GM12864 (cell line): ENCODE measurements at places on chromosomes 4 and X.

DNA sequence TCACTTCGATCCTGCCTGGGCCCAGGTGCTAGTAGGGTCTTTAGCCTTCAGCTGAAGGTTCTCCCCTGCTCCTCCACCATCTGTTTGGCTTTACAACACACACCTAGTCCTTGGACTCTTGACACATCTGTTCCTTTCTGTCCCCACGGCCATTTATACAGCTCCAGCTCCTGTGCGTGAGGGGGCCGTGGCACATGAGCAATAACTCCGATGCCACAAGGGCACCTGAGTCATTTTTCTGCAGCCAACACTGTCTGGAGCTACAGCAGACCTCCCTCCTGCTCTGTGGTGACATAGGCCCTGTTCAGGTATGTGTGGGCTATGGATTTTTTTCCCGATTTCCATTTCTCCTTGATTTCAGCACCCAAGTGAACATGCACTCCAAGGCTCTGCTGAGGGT, 44.7 kb upstream of the BCOR start:
- DNase-seq = no peak

GRCh38 chr4:113153529-113154101, 104.2 kb downstream of the ANK2 start:
- no peak for DNase-seq

- no peak for DNase-seq
Observed at GRCh38 chrX:77505227-77505626, 58.0 kb downstream of the FGF16 start.

DNA sequence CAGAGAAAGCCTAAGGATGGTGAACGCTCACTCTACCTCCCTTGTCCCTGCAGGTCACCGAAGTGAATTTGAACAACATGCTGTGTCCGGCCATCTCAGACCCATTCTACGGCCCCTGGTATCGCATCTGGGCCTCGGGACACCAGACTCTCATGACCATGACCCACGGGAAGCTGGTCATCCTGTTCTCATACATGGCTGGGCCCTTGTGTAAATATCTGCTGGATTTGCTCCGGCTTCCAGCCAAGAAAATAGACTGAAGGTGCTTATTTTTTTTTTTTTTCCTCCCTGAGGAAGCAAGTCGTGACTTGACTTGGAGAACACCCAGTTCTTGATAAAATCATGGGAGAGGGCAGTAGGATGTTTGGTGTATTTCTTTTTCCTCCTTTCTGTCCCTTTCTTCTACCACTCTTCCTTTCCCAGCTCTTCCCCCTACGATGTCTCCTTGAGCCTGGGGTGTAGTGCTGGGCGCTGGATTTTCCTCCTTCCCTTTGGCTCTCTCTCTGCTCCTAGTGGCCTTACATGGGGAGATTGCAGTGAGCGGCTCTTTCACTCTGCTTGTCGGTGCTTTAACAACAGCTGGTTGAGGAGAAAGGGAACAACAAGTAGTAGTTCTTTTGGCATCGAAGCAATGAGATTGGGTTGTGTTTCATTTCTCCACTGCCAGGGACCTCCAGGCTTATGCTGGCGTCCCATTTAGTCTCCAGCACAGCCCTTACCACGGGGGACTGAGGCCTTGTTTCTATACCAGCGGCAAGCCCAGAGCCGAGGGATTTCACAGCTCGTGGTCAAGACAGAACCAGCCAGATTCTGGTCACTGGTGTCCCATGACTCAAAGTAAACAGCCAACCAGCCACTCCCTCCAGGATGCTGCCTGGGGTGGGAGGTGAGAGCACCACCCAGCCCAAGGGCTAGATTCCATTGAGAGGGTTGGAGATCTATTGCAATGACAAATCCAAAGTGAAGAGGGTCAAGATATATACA, 144.4 kb downstream of the AMMECR1 start:
- DNase-seq = no peak

GRCh38 chr4:90215286-90215685, 88.1 kb downstream of the CCSER1 start:
- no peak for DNase-seq

GRCh38 chrX:103343105-103343504, 13.1 kb downstream of the TCEAL7 start:
- peak; percentile 3 for DNase-seq

DNA sequence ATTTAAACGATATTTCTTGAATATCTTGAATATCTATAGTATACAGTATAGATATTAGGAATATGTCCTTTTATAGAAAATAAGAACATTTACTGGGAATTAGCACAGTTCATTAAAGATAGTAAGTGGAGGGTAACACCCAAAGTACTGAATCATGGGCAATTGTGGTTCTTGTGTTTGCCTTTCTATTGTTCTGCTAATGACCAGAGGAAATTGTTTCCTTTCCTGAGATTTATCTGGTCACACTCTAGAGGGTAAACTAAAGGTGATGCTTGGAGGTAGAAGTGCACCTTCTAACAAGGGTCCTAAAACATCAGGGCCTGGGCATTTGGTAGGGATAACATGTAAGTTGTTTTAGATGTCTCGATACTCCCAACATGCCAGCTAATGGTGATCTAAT, 241.3 kb upstream of the SFRP2 start:
- no peak for DNase-seq

DNA sequence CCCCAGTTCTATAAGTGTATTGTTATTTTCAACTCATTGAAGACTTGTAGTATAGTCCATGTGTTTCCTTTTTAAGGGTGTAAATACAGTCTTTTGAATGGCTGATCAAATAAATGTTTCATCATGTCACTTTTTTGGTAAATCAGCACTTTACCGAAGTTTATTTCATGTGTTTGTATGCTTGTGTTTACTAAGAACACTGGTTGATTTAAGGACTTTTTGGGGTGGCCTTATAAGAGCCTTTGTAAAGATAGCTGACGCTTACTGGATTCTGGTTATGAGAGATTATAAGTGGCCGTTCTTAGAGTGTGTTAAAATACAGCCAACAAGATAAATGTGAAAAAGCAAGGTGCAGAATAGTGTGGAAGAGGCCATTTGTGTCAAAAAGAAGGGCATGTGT, 2.6 kb downstream of the UBE2K start:
- no peak for DNase-seq

DNA sequence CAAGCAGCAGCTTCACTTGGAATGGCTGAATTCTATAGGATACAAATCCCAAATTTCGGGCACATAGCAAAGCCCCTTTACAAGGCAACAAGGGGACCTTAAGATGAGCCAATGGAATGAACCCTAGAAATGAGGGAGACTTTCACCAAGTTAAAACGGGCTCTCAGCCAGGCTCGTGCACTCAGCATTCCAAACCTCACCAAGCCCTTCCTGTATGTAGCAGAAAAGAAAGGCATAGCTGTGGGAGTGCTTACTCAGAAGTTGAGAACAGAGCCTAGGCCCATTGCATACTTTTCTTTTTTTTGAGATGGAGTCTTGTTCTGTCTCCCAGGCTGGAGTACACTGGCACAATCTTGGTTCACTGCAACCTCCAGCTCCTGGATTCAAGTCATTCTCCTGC, 10.8 kb upstream of the HERC5 start:
- DNase-seq = no peak

DNA sequence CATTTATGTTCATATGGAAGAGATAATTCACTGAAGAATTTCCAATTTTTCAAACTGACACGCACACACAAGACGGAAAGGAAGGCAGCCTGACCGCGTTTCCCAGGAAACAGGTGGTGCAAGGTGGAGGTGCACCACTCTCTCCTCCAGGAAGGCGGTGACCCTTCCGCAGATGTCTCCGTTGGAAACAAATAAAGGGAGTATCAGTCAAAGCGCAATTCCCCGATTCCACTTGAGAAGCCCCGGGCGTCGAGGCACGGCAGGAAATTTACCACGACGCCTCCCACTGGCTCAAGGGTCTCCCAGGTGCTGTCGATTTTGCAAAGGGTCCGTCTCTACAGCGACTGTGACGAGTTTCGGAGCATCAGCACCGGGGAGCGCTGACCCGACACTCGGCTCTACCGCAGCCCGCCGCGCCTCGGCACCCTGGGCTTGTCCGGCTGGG, 770 bp upstream of the TIGD2 start:
- no peak for DNase-seq

DNA sequence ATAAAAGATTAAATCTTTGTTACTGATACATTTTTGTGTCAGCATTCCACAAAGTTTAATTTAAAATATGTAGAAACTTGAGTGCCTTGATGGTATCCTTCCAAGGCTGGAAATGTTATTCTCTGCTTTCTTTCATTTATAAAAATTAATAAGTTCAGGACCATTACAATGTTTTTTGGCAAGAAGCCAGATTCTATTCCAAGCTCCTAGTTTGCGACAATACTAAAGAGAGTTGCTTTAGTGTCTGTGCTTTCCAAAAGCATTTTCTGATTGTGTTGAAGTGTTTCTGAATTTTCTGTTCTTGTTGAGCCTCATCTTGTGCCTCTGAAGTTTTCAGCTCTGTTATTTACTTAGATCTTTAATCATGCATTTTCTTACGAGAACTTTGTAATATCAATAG, 516.2 kb downstream of the KCTD8 start:
- DNase-seq = no peak

DNA sequence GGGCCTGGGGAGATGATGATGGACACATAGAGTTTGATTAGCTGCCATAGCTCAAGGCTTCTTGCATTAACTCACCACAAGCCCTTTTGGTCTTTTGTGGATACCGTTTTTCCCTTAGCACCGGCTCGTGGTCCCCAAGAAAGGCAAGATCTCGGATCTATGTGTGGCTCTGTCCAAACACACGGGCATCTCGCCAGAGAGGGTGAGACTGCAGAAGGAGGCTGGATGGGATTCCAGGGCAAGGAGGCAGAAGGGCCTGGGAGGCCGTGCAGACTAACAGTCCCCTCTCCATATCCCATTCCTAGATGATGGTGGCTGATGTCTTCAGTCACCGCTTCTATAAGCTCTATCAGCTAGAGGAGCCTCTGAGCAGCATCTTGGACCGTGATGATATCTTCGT, 9.5 kb downstream of the USP11 start:
- DNase-seq = no peak

- DNase-seq = no peak
Observed at GRCh38 chr4:80484712-80485111, 149.2 kb downstream of the CFAP299 start.

DNA sequence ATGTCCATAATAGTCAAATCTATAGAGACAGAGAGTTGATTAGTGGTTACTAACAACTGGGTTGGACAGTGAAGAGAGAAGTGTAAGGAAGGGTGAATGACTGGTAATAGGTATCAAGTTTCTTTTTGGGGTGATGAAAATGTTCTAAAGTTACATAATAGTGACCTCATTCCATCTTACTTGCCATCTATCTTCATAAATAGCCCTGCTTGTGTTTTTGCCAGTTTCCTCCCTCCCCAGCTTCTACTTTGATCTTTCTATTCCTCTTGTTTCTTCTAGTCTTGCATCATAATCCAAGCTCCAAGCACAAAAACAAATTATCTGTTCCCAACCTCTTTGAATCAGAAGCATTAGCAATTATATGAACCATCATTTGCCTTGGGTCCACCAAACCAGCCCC, 40.2 kb upstream of the TET2 start:
- no peak for DNase-seq

GRCh38 chr4:84680956-84681355, 98.0 kb downstream of the CDS1 start:
- DNase-seq = no peak

GRCh38 chrX:138411048-138411447, 300.5 kb downstream of the FGF13 start:
- no peak for DNase-seq

- no peak for DNase-seq
Observed at GRCh38 chrX:100710816-100711215, 21.1 kb downstream of the SYTL4 start.

GRCh38 chr4:7970361-7970946, 30.8 kb upstream of the AFAP1 start:
- no peak for DNase-seq

GRCh38 chr4:7217474-7218321, 25.4 kb downstream of the SORCS2 start:
- no peak for DNase-seq

- DNase-seq = no peak
Observed at GRCh38 chr4:125750399-125750798, 435.6 kb downstream of the FAT4 start.

GRCh38 chr4:43244688-43245382, 352.3 kb downstream of the GRXCR1 start:
- peak; percentile 24 for DNase-seq

DNA sequence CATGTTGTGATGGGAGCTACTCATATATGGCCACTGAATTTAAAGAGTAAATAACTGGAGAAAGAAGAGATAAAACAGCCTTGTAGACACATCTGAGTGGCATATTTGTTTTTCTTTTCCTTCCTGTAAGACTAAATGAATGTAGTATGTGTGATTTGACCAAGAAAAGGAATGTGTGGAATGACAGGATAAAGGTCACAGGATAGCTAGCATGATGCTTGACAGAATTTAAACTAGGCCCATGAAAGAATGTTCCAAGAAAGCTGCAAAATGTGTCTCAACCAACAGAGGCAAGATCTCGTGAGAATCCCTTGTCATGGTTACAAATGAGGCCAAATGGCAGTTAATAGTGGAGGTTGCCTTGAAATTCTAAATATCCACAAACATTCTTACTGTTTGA, 137.0 kb downstream of the KCNIP4 start:
- no peak for DNase-seq

DNA sequence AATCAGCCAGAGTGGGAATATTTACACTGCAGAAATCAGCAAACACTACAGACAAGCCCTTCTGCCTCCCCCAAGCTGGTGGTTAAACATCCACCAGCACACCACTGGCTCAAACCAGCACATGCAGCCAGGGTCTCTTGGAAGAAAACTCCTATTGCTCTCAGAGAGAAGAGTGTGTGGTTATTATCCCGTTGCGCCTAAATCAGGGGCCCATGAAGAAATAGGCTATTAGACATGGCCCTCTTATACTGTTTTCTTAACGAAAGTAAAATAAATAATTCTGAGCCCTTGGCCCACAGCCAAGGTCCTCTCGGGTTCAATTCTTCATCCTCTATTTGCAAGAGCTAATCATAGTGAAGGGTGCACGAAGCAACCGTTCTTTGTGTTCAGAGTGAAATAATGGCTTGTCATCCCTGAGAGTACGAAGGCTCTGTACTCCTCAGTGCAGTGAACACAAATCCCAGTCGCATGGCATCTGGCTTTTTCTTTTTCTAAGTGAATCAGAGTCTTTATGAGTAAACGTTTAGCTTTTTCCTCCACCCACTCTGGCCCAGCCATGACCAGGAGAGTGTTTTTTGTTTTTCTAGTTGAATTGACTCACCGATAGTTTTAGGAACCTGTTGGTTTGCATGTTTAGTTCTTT, 33.4 kb upstream of the RBM47 start:
- DNase-seq = peak; percentile 72
